NCI-H460 (cell line): ENCODE measurements at places on chromosomes 16 and 17. TPM values are rescaled to one million over a fixed set of nuclear protein-coding genes. Genes with fewer than 3 reads are reported as not detected.

DNA sequence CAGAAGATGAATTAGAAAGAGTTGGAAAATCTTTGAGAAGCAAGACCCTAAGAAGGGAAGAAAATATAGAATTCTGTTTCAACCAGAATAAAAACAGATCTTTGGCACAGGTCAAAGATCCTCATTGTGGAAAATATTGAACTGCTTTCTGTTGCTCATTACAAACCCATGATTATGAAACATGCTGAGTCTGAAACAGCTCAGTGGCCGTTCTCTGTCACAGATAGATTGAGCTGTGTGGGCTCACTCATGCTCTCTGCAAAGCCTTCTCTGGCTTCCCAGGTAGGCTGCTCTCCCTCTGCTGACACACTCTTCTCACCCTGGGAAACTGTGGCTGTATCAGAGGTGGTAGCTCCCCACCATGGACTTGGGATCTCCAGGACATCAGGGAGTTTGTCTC, 3.4 kb upstream of the KRT38 start:
- no peak for DNase-seq

DNA sequence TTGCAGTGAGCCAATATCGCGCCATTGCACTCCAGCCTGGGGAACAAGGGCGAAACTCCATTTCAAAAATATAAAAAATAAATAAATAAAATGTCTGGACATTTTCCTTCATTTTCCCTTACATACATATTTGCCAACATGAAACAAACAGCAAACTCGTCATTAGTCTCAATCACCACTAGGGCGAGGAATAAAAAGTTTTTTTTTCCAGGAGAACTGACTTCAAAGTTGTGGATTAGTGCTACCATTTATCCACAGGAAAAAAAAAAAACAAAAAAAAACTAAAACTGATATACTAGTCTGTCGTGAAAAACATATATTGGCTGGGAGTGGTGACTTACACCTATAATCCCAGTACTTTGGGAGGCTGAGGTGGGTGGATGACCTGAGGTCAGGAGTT, 77.0 kb upstream of the MTMR4 start:
- DNase-seq: no peak

DNA sequence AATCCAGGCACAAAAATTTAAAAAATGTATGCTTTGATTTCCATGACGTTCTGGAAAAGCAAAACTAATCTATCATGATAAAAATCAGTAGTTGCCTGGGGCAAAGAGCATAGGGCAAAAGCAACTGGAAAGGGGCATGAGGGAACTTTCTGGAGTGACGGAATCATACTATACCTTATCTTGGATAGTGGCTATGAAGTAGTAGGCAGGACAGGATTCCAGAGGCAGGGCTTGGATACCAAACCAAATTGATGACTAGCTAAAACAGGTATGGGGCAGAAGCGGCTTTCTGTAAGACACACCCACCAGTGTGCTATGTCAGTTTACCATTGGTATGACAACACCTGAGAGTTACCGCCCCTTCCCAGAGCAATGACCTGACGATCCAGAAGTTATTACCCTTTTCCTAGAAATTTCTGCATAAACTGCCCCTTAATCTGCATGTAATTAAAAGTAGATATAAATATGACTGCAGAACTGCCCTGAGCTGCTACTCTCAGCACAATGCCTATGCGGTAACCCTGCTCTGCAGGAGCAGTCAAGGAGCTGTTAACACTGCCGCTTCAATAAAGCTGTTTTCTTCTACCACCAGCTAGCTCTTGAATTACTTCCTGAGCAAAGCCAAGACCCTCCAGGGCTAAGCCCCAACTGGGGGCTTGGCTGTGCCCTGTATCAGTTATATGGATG, 56.7 kb downstream of the CFDP1 start:
- DNase-seq: no peak

GRCh38 chr16:88310796-88311605, 71.8 kb upstream of the ZNF469 start:
- no peak for DNase-seq

DNA sequence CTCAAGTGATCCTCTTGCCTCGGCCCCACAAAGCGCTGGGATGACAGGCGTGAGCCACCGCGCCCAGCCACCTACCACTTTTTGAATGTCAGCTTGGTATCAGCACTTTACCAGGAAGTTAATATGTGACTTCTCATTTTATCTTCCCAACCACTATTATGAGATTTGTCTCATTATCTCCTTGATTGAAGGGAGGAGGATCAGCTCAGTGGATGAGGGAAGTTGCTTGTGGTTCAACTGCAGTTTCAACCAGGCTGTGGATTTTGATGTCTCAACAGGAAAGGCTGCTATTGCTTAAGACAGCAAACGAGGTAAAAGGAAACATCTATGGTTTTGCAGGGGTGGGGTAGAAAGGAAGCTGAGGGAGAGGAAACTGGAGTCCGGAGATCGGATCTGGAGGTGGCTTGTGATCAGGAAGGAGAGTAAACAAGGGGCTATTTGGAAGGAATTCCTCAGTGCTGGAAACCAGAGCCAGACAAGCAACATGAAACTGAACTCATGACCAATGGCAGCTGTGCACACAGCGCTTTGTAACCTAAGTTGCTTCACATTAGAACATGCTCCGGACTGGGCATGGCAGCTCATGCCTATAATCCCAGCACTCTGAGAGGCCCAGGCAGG, 180.5 kb downstream of the VPS53 start:
- no peak for DNase-seq

DNA sequence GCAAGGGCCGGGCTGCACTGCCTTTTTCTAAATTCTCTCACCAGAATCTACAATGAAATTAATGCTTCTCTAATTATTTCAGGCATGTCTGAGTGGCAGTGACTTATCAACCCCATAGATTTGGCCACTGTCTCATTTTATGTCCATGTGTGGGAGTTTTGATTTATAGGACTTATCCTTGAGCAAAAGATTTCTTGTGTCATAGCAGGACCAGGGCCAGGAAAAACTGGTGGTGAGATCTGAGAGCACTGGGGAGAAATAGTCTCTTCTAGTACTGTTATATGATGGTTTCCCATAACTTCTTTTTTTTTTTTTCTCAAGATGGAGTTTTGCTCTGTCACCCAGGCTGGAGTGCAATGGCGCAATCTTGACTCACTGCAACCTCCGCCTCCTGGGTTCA, 1.5 kb upstream of the KRT23 start:
- no peak for DNase-seq

- DNase-seq: no peak
These were observed 126.4 kb upstream of the ANKFN1 start for GRCh38 chr17:56026915-56027314.

DNA sequence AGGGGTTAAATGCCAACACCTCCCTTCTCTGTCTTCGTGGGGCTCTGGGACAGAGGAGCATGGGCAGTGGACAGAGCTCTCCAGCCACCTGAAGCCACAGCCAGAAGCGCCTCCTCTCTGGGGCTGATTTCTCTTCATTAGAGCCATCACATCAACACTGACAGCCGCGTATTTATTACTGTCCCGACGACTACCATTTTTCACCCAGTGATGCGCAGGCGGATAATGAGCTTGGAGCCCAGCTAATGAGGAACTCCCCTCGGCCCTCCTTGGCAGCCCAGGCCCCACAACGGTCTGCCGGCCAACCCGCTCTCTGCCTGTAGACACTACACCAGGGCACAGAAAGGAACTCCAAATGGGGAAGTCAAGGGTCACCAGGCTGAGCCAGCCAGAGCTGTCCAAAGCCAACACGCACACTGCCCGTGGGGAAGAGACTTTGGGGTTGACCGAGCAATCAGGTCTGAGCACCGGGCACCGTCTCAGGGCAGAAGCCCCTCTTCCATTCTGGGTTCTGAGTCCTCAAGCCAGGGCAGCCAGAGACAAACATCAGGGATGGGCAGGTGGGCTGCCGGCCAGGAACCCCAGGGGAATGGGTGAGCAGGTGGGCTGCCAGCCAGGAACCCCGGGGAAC, 13.2 kb downstream of the SDK2 start:
- no peak for DNase-seq

GRCh38 chr16:14056970-14057369, 14.1 kb upstream of the MRTFB start:
- no peak for DNase-seq

GRCh38 chr16:629185-629832, 1.5 kb upstream of the WFIKKN1 start:
- DNase-seq: no peak

- no peak for DNase-seq
These were observed 56.4 kb downstream of the IRX5 start for GRCh38 chr16:54987081-54987480.

DNA sequence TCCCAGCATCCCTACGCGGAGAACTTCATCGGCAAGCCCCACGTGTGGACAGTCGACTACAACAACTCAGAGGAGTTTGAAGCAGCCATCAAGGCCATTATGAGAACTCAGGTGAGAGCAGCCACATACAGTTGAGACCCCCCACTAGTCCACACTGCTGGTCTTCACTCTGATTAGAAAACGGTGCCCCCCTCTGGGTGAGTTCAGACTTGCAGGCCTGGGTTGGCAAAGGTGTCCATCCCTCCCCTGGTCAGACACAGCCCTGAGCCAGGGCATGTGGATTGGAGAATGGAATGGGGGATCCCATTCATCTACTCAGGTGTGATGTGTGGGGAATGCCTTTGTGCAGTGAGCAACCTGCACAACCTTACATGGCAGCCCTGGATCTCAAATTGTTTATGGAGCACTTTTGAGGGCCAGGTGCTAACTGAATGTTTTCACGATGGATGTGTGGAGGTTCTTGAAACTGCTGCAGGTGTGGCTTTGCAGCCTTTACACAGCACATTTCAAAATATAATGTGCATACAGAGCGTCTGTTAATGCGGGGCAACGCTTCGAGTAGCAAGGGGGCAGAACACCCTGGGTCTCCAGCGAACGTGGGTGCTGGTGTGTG, 72.6 kb downstream of the MGAT5B start:
- no peak for DNase-seq

GRCh38 chr16:27470567-27471431, 68.8 kb downstream of the IL21R start:
- no peak for DNase-seq

DNA sequence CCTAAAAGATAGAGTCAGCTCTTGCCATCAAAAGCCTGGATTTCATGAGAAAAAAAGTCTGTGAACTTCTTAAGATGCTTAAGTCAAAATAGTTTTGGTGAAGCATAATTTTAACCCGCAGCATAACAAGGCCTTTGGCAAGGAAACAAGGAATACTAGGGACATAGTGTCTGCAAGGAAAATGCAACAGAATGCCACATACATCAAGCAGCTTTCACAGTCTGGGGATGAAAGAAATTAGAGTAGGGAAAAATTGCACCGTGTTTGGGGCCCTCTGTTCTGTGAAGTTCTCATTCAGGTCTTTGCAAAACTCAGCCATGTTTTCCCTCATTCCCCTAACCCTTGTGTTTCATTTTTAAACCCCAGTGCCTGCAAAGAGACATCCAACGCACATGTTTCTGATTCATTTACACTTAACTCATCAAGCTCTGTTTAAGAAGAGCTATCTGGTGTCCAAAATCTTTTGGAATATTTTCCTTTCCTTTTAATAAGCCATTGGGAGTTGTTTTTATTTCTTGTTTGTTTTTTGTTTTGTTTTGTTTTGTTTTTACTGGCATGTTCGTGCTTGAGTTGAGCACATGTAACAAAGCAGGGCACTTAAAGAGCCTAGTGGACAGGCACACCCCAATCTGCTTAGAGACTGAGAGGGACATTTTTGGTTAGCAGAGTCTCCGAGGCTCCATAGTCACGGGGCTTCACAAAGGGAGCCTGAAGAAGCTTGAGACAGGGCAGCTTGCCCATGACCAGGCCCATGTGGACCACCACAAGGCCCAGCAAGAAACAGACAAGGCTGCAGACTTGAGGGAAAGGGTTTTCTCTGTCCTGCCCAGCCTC, 116.5 kb downstream of the ANKFN1 start:
- no peak for DNase-seq

- DNase-seq: no peak
These were observed 119.9 kb downstream of the COPRS start for GRCh38 chr17:31738996-31739699.

The RNF227 gene
- 5.7 and 6.3 TPM in 2 replicates for total RNA-seq

The ACSM5 gene
- total RNA-seq: not detected in 2 replicates

The RNF157 gene
- 1.3 and 1.9 TPM in 2 replicates for total RNA-seq

The CIBAR2 gene
- not detected in 2 replicates for total RNA-seq

The TP53TG3 gene
- total RNA-seq: not detected in 2 replicates

The TP53TG3B gene
- total RNA-seq: not detected in 2 replicates

The TPSAB1 gene
- total RNA-seq: not detected in 2 replicates

The GSE1 gene
- total RNA-seq: 11.3 and 13.5 TPM in 2 replicates

The SDR42E2 gene
- not detected in 2 replicates for total RNA-seq
